ENCODE measurements at places on chromosomes 16 and 17.

GRCh38 chr17:73401911-73402310, 90.1 kb upstream of the CDC42EP4 start:
- peak; percentile 37 for DNase-seq

DNA sequence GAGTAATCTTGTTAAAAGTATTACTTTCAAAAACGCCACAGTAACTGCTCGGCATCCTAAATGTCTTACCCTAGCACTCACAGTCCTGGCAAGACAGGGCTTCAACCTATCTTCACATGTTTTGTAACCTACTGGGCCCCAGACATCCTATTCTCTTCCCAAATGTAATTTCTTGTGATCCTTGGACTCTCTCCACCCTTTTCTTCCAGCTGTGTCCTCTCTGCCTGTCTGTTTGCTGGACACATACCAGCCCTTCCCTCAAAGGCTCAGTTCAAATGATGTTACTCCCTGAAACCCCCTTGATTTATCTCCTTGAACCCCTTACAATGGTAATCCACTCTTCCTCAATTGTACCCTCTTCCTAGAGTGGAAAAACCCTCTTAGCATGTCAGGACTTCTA, 60.1 kb upstream of the CNEP1R1 start:
- no peak for DNase-seq

GRCh38 chr17:63932721-63933120, 590 bp upstream of the CD79B start:
- DNase-seq, result no peak

DNA sequence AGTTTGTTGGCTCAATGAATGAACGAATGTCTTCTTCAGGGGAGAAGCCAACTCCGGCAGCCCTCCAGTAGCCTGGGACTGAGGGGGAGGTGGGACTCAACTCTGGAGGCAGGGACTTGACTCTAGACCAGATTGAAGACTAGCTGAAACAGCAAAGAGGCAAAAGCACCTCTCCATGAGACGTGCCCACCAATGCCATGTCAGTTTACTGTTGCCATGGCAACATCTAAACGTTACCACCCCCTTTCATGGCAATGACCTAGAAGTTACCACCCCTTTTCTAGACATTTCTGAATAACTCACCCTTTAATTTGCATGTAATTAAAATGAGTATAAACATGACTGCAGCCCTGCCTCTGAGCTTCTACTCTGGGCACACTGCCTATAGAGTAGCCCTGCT, 91.8 kb downstream of the ASIC2 start:
- no peak for DNase-seq

- DNase-seq, result no peak
Measured at GRCh38 chr16:65876624-65877023, 489.9 kb upstream of the CDH5 start.

DNA sequence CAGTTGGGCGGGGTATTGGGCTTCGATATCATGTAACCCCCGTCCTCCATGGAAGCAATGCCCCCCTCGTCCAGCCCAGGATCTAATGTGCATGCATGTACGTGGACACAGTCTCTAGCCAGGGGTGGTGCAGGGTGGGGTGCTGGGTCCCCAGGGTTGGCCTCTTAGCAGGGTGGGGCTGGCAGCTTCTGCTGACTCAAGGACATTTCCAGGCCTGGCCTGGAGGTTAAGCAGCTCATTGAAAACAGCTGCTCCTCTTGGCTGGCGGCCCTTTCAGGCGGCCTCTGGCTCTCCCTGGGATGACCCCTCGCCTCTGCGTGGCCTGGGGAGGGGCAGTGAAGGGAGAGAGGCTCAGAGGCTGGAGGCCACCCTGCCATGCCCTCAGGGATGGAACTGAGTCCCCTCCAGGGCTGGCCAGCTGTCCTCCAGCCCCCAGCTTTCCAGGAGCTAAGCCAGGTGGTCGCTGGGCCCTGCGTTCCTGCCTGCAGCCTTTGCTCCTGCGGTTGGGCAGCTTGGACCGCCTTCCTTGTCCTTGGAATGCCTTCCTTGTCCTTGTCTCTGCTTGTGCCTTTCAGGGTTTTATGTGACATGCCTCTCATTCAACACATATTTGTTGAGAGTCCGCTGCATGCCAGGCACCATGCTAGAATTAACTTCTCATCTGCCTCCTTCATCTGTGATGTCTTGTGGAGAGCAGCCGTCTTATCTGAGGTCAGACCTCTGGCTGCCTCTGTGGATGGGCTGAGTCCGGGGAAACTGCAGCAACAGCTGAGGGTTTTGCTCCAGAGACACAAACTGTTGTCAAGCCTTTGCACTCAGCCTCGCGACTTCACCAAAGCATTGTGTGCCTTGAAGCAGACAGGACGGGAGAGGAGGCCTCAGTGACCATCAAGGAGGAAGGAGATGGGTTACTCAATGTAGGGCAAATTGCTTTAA, 26.6 kb downstream of the MRC2 start:
- peak; percentile 48 for DNase-seq

- DNase-seq, result no peak
Measured at GRCh38 chr16:64659866-64660265, 462.0 kb downstream of the CDH11 start.

DNA sequence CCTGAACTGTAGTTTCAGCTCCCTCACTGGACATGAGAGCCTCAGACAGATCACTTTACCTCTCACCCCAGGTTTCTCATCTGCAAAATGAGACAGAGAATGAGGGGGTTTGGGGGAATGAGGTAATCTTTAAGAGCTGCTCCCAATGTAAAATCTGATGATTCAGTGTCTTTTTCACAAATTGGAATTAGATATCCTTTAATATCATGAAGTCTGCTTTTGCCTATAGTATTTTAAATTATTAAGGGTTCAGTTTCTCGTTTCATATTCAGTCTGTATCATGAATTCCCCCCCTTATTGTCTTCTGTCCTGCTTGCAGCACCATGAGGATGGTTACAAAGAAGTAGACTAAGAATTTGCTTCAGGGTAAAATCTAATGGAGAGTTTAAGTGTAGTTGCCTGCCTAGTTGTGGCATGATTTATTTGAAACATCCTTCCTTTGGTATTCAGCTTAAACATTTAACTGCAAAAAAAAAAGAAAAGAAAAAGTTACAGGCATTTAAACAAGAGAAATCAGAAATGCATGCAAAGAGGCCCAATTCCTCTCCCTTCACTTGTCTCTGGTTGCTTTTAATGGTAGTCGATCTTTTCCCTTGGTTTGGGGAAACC, 77.3 kb downstream of the WNT3 start:
- no peak for DNase-seq

- DNase-seq, result no peak
Measured at GRCh38 chr16:4136229-4136813, 20.1 kb upstream of the ADCY9 start.

- peak; percentile 15 for DNase-seq
Measured at GRCh38 chr16:72612256-72612655, 435.7 kb downstream of the ZFHX3 start.

DNA sequence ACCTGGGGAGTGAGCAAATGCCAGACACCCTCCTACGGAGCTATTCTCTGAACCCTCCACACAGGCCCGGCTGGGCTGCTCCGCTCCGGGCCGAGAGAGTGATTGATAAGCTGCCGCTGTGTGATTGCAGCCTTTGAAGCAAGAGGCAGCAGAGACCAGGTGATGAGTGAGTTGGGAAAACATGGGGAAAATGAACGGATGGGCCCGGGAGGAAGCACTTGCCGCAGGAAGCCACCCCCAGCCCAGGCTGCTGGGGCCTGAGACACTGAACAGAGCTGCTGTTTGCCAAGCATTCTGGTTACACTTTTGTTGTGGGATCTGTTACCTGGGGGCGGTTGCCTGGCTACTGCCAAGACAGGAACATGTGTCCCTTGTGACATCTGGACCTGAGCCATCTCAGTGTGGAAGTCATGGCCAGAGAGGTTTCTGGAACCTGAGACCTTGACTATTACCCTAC, 46.4 kb upstream of the KLHDC4 start:
- DNase-seq, result no peak

GRCh38 chr17:74780443-74781238, 4.5 kb upstream of the NAT9 start:
- DNase-seq, result peak; percentile 17

DNA sequence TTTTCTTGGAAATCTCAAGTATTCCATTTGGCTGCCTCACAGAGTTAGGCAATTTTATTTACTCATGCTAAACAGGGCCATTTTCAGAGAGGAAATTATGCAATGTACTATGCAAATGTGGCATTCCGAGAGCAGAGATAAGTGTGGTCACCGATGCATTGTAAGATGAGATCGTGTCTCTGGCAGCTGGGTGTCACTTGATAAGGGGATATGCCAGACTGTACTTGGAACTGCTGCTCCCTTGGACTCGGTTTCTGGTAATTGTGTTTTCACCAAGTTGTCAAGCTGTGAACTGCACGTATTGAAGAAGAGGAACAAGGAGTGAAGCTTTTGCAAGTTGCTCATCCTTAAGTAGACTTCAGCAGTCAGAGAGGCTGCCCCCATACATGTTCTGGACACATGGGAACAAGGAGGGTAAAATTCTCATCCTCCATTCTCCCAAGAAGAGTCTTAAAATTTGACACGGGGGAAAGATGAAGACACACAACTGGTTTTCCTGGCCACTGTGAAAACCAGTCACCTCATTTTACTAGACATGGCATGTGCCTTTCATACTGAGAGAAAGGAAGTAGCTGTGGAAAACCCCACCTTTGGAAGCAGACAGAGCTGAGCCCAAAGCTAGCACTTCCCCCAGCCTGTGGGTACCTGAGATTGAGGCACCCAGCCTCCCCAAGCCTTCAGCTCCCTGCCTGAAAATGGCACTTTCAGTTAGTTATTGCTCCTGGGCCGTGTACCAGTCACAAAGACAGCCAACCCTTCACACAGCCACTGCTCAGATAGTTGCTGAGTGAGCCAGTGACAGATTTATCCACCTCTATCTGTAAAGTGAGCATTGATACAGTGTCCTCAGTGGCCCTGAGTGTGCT, 150.7 kb downstream of the SOCS1 start:
- DNase-seq, result peak; percentile 83

DNA sequence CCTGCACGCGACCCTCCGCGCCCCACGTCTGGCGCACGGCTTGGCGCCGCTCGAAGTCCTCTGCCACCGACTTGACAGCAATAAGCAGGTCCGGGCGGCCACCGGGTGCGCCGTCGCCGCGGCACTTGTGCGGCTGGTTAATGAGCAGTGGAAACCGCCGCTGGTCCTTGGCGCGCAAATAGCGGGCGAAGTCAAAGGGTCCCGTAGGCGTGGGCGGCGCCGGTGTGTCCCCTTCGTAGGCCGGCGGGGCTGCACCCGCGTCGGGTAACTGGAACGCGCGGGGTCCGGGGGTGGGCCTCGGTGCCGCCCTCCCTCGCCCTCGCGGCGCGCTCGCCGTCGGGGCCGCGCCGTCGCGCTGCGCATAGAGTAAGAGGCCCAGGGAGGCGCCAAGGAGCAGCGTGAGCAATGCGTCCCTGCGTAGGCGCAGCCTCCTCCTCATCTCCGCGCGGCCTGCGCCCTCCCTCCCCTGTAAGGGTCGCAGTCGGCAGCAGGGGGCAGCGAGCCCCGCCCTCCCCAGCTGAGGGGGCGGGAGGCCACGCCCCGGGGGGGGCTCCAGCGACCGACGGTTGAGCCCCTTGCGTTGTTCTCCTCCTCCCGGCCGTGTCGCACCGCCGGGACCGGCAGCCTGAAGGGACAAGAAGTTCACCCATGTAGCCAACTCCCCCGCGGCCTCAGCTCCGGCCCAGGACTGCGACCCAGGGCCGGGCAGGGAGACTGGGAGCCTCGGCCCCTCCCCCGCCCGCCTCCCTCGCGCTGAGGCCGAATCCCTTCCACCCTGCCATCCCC, 558 bp downstream of the B3GNT9 start:
- DNase-seq, result peak; percentile 59

DNA sequence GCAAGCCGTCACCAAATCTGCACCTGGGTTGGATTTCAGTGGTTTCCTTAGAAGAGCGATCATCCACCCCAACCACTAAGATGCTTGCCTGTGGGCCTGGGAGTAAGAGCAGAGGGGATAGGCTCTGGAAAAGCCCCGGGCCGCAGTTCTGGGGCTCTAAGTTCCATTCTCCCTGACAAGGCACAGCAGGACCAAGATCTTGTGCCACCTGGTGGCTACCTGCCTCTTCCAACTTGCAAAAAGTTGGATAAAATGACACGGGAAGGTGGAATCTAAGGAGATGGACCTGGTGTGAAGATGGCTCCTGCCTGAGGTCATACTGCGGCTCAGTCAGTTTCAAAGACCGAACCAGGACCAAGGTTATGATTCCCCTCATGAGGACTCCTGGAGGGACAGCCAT, 42.3 kb downstream of the ABCC12 start:
- DNase-seq, result no peak

DNA sequence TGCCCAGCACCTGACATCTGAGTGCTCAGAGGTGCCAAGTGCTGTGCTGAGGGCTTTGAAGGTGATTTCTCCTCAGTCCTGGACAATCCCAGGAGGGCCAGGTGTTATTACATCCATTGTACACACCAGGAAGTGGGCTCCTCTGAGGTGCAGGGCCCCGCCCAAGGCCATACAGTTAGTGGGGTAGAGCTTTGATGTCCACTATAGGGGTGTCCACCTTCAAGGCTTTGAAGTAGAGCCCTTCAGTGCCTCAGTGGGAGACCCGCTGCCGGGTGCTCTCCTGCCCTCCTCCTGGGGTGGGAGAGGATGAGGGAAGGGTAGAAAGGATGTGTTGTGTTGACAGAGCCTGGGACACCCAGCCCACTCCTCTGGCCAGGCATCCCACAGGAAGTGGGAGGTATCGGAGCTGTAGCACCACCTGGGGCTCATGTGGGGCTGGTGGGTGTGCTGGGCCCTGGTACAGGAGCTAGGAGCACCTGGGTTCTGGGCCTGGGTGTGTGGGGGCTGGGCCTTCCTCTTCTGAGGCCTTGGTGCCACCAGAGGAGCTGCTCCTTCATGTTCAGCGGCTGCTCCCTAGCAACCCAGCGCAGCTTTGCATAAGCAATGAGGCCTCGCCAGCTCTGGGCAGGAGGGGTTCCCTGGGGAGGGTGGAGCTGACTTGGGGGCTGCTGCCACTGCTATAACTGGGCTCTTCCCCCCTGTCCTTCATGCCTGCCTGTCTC, 7.4 kb downstream of the LASP1 start:
- no peak for DNase-seq
